ENCODE measurements at places on chromosomes 3 and 15. TPM values are rescaled to one million over a fixed set of nuclear protein-coding genes. Genes with fewer than 3 reads are reported as not detected.

GRCh38 chr15:46278062-46278461, 643.2 kb downstream of the SQOR start:
- H3K36me3 ChIP-seq: no peaks in the 10 kb centered on the region
- H3K4me1 ChIP-seq: no peaks in the 10 kb centered on the region
- DNase-seq: no peak
- no peak overlapping the region for H3K4me3 ChIP-seq

Gene LRRC31
- not detected for total RNA-seq

- H3K36me3 ChIP-seq: no peaks in the 10 kb centered on the region
- no peaks in the 10 kb centered on the region for H3K27me3 ChIP-seq
- no peak overlapping the region for H3K4me3 ChIP-seq
- no peak overlapping the region for H3K27ac ChIP-seq
- H3K4me1 ChIP-seq: no peaks in the 10 kb centered on the region
These were observed 51.0 kb downstream of the CACNA2D3 start for GRCh38 chr3:54173371-54173770.

Gene KIF15
- total RNA-seq: 53.2 TPM

Gene GASK1A
- total RNA-seq: not detected

DNA sequence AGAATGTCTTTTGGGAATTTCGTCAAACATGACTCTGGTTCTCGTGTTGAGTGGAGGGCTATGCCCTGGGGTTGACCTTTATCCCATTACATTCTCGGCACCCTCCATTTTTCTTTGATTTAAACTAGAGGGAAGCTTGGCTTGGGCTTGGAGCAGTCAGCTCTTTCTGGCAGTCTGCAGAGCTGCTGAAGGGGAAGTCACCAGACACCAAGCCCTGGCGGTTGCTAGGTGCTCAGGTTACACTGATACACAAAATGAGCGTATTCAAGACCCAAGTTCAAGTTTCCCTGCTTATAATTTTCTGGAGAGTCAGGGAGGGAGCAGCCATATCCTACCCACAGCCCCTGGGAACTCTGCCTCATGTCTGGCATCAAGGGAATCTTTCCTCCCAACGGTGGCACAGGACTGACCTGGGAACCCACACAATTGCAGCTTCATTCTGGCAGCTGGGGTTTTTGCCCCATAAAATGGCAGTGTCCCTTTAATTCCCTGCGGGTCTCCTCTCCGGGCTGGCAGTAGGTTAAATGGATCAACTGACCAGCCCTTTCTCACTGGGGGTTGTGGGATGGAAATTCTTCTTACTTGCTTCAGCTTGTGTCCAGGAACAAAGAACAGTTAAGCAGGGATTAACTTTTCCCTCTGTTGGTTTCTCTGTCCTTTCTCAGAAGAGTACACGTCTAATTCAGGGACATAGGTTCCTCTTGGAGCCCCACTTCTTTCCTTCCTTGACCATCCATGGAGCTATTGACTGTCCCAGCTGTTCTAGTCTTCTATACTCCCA, 110.0 kb upstream of the DLG1 start:
- no peak overlapping the region for H3K27ac ChIP-seq
- no peaks in the 10 kb centered on the region for H3K36me3 ChIP-seq
- DNase-seq: no peak

DNA sequence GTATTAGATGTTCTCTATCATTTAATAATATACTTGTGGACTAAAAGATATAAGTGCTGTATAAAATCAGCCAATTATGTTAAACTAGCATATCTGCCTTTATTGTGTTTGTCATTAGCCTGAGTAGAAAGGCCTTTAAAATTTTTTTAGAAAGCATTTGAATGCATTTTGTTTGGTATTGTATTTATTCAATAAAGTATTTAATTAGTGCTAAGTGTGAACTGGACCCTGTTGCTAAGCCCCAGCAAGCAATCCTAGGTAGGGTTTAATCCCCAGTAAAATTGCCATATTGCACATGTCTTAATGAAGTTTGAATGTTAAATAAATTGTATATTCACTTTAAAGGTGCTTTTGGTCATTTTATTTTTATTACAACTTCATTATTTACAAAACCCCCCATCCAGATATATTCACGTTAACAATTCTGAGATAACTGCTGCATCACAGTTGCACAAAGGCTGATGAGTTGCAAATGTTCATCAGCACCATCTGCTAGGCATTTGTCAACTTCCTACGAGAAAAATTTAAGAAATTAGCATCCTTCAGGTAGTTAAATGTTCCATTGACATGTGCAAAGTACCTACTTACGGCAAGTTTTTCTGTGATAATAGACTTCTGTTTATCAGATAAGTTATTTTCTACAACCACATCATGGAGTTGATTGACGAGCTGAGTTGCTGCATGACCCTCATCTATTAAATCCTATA, 6.3 kb downstream of the EIF4A2 start:
- no peak for DNase-seq
- peak overlapping the region; percentile 74 for H3K27ac ChIP-seq
- no peak overlapping the region for H3K4me3 ChIP-seq
- peaks cover 51% of the 10 kb centered on the region for H3K4me1 ChIP-seq
- H3K36me3 ChIP-seq: peaks cover 90% of the 10 kb centered on the region

Gene GMPPB
- total RNA-seq: 48.2 TPM

DNA sequence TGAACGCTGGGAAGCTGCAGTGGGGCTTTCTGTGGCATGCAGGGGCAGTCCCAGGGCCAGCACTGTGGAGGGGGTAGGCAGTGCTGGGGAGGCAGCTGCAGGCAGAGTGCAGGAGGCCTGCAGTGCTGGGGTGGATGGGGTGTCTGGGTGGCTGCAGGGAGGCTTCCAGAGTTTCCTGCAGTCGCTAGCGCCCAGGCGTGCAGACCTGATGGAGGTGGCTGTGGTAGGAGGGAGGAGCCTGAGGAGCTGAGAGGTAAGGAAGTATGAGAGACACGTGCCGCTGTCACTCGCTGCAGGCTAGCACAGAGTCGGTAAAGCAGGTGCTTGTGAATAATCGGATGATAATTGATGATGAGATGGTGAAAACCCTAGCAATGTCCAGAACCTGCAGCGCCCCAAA, 16.3 kb downstream of the SYNM start:
- H3K4me1 ChIP-seq: no peaks in the 10 kb centered on the region
- no peak for DNase-seq
- H3K36me3 ChIP-seq: no peaks in the 10 kb centered on the region
- H3K27ac ChIP-seq: no peak overlapping the region

GRCh38 chr15:68440136-68440535, 8.2 kb upstream of the ITGA11 start:
- DNase-seq: no peak
- H3K27ac ChIP-seq: no peak overlapping the region
- no peaks in the 10 kb centered on the region for H3K4me1 ChIP-seq
- no peak overlapping the region for H3K4me3 ChIP-seq
- peaks cover 60% of the 10 kb centered on the region for H3K27me3 ChIP-seq
